Hematopoietic multipotent progenitor cell (in vitro differentiated cells): ENCODE measurements at places on chromosomes 11 and 22.

DNA sequence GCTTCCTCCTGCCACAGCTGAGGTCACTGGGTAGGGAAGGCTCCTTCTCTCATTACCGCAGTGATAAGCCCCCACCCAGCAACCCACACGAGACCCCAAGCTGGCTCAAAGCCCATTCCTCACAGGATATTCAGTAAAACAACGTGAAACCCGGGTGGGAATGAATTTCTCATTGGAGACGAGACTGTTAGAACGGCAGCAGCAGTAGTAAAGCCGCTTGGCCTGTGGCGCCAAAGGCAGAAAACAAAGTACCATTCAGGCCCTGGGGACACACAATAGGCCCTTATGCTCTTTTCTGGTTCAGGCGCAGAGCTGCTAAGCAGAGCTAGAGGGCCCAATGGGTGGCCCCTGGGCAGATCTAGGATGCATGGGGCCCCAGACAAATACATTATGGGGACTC, 45.3 kb downstream of the PC start:
- no peak for DNase-seq

- no peak for DNase-seq
Observed at GRCh38 chr22:17086296-17086695, 1.5 kb downstream of the IL17RA start.

GRCh38 chr11:120245434-120245833, 5.5 kb downstream of the POU2F3 start:
- DNase-seq: no peak

DNA sequence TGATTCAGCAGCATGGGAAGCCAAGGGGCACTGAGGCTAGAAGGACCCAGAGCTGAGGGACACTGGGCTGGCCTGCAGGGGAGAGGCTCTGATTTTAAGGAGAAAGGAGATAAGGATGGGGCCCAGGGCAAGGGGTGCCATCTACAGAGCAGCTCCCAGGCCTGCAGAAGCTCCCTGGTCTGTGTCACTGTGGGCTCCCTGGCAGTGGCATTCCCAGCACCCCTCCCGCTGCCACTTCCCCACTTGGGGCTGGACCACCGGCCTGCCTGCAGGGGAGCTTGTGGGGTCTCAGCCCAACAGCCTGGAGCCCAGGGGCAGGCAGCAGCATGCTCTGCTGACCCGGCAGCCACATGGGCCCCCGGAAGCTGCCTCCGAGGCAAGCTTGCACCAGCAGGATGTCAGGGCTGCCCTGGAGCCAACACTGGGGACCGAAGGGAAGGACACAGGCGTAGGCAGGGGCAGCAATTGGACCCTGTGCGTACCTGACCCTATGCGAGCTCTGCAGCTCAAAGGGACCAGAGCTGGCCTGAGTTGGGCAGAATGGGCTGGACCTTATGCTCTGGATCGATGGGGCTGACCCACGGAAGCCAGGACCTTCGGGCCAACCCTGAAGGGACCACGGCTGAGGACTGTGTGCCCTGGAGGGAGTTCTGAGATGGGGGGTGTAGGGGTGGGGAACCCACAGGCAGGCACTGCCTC, 35.4 kb upstream of the WNT7B start:
- DNase-seq: no peak
